ENCODE measurements at places on chromosomes 2 and 18.

DNA sequence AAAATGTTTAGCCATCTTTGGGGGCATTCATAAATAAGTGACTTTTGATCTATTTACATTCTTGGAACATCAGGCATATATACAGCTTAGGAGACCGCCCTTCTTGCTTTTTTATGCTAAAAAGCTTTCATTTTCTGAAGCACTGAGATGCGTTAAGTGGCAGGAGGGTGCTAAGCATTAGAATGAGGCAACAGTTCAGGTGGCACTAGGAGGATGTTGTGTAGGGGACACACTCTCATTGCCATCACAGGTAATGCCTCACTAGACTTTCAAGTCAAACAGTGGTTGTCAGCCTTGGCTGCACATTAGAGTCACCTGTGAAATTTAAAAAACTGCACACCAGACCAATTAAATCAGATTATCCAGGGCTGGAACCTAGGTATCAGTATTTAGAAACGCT lies 39.1 kb downstream of the EHBP1 start:
- DNase-seq, result no peak

DNA sequence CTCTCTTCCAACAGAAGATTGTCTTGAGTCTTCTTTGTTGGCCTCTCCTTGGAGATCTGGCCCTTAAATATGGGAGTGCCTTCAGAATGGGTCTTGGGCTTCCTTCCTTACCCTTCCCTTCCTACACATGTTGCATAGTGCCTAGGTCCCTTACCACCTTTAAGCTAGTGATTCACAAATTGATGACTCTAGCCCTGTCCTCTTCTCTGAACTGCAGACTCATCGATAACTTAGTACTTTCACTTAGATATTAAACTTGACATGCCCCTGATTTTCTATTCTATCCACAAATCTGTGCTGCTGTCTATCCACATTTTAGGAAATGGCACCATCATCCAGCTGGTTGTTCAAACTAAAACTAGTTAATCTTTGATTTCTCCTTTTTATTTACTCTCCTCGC lies 9.1 kb upstream of the DYTN start:
- no peak for DNase-seq

DNA sequence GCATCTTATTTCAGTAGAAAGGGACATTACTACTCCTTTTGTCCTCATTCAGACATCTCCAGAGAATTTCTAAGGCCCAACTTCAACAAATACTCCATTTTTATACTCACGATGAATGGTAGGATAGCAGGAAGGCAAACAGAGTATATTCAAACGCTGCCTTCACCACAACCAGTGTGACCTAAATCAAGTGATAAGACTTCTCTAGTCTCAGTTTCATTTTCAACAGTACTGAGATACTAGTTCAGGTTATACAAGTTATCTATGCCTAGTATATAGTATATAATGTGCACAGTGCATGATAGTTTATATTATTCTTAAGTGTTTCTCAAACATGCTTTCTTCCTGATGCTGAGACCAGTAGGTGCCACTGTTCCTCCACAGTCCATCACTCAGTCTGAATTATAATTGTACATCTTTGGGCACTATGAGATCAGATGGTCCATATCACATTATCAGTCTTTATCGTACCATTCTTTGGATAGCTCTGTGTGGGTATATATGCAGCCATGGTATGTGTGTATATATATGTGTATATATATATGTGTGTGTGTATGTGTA lies 66.3 kb upstream of the RPE start:
- DNase-seq, result no peak

DNA sequence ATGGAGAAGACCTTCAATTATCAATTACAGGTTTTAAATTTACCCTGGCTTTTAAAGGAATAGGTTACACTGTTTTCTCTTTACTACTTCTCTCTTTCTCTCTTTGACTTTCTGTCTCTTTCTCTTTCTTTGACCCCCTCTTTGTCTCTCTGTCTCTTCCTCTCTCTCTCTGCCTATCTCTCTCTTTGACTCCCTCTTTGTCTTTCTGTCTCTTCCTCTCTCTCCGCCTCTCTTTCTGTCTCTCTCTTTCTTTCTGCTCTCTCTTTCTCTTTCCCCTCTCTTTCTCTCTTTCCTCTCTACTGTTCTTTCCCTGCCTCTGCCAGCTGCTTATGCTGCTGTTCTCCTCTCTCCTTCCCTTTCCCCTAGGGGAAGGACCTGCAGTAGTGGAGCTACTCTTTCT lies 175.7 kb downstream of the MTCL1 start:
- no peak for DNase-seq

DNA sequence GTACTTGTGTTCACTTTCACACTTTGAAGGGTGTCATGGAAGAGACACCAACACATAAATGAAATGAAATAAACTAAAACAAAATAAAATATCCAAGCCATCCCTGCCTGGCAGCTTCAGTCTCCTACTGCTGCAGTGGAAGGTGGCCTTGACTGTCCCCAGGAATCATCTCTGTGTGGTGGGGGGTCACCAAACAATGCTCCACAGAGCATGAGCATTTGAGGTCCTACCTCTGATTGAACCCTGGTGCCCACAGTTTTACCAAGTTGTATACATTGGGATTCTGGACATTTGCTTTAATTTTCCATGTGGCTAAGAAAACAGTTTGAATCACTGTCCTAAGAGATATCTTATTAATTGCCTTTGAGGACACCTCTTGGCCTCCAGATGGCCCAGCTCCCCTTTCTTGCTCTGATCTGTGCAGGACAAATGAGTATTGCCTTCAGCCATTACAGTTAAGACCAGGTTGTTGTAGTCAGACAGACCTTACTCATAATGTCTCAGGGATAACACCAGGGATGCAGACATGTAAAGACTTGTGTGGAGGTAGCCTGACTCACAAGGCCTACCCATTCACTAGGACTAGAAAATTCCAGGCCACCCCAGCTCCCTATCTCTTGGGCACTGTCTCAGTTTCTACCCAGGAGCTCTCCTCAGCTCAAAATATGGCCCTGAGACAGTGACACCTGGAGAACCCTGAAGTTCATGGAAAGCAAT lies 195.0 kb downstream of the MYCN start:
- no peak for DNase-seq

- no peak for DNase-seq
These were observed 166.6 kb upstream of the NCKAP5 start for GRCh38 chr2:133734716-133735495.

- DNase-seq, result no peak
These were observed 56.5 kb downstream of the CCBE1 start for GRCh38 chr18:59640721-59641120.

GRCh38 chr2:126825316-126825715 lies 73.4 kb upstream of the TEX51 start:
- DNase-seq, result no peak

DNA sequence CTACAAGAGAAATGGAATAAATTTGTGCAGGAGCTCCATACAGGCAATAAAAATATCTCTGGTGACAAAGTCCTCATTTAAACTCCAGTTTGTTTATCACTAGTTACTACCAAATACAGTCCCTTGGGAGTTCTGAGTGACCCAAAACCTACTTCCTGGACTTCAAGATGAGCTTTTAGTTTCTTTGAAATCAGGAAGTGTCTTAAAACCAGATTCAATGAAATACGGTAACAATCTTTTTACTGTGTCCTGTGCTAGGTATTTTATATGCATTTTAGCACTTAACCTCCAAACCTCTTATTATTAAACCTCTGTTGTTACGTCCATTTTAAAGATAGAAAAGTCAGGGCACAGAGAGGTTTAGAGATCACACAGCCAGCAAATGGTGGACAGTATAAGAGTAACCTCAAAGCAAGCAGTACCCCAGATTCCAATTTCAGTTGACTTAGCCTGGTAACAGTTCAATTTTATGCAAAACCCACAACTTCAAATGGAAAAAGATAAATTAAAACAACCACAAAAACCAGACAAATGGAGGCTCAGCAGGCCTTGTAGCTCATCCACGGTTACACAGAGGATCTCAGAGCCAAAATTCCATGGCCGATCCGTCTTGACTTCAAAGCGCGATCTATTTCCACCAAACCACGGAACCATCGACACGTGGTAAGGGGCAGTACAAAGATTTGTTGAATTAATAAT lies 1.3 kb upstream of the KCMF1 start:
- DNase-seq, result no peak

DNA sequence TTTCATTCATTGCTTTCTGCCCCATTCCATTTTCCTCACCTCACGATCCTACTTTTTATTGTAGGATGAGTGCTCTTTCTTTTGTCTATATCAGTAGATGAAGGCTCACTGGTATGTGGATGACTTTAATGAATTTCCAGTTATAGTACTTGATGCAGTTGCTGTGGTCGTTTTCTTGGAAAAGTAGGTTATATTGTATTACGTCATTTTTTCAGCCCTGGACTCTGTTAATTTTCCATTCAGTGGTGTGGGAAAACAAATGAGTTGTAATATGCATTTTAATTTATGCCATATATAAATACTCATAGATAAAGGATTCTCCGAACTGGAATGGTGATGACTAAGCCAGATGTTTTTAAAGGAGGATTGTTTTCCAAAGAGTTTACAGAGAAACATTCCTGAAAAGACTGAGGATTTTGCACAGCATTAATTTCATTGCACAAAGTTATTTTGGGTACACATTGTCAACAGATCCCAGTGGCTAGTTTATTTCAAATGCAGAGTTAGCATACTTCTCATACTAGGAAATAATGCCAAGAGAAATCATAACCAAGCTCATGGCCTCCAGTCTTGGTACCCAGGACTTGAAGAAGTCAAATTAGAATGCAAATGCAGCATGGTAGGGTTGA lies 189.7 kb downstream of the PAX3 start:
- DNase-seq, result no peak

DNA sequence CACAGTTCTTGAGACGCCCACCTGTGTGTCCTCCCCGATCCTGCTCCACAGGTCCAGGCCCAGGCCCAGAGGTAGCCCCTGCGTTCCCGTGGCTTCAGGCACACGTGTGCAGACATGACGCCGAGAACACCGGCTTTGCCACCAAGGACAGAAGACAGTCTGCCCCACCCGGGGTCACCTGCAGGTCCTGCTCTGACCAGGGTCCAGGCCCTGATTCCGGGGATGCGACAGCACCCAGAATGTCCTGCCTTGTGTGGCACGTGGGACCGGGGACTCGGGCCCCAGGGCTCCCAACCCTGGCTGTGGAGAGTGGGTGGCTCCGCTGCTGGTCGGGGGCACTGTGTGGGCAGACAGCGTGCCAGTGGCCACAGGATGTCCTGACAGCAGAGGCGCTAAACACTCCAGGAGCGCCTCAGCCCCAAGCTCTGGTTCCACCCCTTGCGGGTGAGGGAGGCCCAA lies 36.9 kb downstream of the ADI1 start:
- DNase-seq, result no peak

DNA sequence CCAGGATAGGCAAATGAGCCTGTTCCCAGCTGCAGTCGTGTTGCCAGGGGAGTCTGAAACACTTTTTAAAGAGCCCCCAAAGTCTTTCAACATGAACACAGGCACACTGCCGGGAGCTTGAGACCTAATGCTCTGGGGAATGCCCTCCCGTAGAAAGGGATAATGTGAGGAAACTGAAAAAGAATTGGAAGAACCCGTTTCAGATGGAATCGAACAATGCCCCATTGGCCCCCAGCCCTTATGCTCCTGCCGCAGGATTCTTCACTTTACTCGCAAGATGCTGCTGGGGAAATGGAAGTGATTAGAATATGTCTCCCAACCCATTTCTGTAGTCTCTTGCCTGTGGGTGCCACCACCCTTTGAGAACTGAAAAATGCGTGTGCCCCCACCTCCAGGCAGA lies 136.3 kb upstream of the GATA6 start:
- no peak for DNase-seq

DNA sequence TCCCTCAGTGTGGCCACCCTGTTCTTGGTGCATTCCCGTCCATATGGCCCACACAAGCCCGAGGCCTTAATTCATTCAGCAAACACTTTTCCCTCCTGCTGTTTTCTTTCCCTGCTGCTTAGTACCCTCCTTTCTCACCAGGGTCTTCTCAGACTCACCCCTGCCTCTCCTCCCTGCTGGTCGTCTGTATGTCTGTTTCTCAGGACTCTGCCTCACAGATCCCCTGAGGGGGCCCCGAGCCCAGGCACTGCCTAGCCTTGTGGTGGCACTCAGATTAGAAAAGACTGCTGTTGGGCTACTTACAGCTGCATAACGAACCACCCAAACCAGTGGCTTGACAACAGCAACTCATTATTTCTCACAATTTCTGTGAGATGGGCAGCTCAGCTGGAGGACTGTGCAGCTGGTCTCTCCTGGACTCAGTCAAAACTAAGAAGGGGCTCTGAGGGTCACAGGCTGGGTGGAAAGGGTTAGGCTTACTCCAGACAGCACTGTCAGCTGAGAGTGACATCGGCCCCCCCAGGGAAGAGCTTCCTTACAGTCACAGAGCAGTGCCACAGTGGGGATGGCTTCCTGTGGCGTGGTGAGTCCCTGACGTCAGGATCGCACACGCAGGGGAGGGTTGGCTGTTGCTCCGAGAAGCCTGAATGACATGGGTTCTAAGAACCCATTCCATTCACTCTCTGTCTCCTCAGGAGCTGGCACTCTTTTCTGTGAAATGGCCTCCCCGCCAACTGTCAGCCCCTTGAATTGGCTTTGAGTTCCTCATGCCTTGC lies 139.0 kb downstream of the UXS1 start:
- DNase-seq, result no peak

DNA sequence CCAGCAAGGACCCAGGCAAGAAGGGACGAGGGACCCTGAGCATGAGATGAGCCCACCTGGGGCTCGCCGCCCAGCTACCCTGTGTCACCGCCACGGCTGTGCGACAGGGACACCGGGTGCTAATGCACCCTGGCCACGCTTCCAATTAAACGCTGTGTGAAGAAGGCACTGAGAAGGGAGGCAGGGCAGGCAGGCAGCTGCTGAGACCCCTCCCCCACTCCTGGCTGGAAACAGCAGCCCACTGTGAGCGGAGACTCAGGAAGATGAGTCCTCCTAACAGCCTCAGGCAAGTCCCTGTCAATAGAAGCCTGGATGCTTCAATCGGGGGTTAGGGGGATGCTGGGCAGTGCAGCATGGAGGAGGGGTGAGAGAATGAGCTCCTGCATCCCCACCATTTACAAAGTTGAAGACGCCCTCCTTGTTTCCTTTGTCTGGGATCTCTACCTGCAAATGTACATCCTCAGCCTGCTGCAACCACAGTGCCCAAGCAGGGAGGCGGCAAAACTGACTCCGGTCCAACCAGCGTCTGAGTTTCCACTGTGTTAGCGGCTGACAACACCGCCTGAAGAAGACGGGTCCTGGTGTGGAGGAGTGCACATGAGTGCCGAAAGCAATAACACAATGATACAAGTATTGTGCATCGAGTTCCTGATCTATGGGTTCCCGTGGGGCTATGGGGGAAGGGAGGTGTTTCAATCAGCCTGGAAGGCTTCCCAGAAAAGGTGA lies 12.8 kb downstream of the TMEM163 start:
- no peak for DNase-seq
